ENCODE measurements at places on chromosomes 1 and 21. TPM values are rescaled to one million over a fixed set of nuclear protein-coding genes. Genes with fewer than 3 reads are reported as not detected.

OR2L13 gene
- not detected for total RNA-seq

SHISA4 gene
- 148 TPM for total RNA-seq

KLHDC8A gene
- total RNA-seq: not detected

AGPAT3 gene
- total RNA-seq: 66.8 TPM

MRAP gene
- 6.6 TPM for total RNA-seq

GALNT2 gene
- total RNA-seq: 35.1 TPM

C1orf116 gene
- total RNA-seq: 0.65 TPM

TPRG1L gene
- total RNA-seq: 55.5 TPM

PADI2 gene
- total RNA-seq: 0.64 TPM

GJC2 gene
- 1.2 TPM for total RNA-seq

CRYBG2 gene
- 0.64 TPM for total RNA-seq

GRCh38 chr1:12372180-12372579, 142.3 kb downstream of the VPS13D start:
- no peaks in the 10 kb centered on the region for H3K27me3 ChIP-seq
- DNase-seq: no peak
- H3K36me3 ChIP-seq: peaks cover 94% of the 10 kb centered on the region
- no peak overlapping the region for H3K27ac ChIP-seq

GRCh38 chr1:63828322-63829044, 54.7 kb downstream of the ROR1 start:
- no peak for DNase-seq
- peaks cover 63% of the 10 kb centered on the region for H3K4me1 ChIP-seq
- no peak overlapping the region for H3K4me3 ChIP-seq
- no peaks in the 10 kb centered on the region for H3K27me3 ChIP-seq
- no peaks in the 10 kb centered on the region for H3K36me3 ChIP-seq

GRCh38 chr1:29210278-29211085, 20.3 kb downstream of the MECR start:
- no peak overlapping the region for H3K27ac ChIP-seq
- H3K36me3 ChIP-seq: no peaks in the 10 kb centered on the region
- no peak for DNase-seq
- no peak overlapping the region for H3K4me3 ChIP-seq
- H3K27me3 ChIP-seq: no peaks in the 10 kb centered on the region

GRCh38 chr1:183675381-183675780, 22.3 kb upstream of the APOBEC4 start:
- H3K27me3 ChIP-seq: no peaks in the 10 kb centered on the region
- H3K4me3 ChIP-seq: no peak overlapping the region
- peaks cover 17% of the 10 kb centered on the region for H3K4me1 ChIP-seq
- H3K27ac ChIP-seq: no peak overlapping the region

DNA sequence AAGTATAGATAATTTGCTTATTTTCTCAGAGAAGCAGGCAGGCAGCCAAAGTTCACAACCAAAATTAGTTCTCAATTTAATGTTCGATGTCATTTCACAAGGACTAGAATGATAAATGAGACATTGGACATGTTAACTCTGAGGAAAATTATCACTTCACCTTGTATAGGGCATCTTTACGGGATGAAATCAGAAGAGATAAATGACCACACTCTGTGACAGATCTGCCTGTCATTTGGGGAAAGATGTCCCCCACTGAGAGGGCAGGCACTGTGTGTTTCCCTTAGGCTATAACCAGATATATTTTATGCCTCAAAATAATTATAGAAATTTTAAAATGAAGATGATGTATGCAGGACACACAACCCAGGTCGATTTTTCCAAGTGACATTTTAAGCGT, 642.9 kb downstream of the BRINP3 start:
- H3K36me3 ChIP-seq: no peaks in the 10 kb centered on the region
- no peaks in the 10 kb centered on the region for H3K27me3 ChIP-seq
- no peak overlapping the region for H3K27ac ChIP-seq
- no peak for DNase-seq
- H3K4me3 ChIP-seq: no peak overlapping the region

DNA sequence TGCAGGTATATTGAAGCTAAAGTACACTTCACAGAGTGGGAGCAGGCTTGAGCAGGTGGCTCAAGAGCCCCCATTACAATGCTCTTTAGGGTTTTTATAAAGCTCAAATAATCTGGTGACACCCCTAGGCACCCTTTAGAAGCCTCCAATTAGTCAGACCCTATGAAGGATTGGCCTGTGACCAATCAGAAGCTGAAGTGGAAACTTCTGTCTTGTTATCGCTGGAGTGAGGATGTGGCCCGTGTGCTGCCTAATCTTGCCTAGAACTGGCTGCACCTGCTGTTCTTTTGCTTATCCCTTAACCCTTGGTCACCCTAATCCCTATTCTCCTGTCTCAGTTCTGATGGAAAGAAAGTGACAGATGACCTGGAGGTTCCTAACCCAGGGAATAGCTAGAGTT, 70.8 kb upstream of the ABCG1 start:
- H3K4me3 ChIP-seq: no peak overlapping the region
- DNase-seq: no peak
- no peaks in the 10 kb centered on the region for H3K36me3 ChIP-seq
- no peaks in the 10 kb centered on the region for H3K27me3 ChIP-seq
- no peaks in the 10 kb centered on the region for H3K4me1 ChIP-seq

Data from heart right ventricle (tissue), 16 donors.